Tibial nerve (tissue), 4 donors: ENCODE measurements at places on chromosomes 1 and 21.

GRCh38 chr1:158095737-158096335 is 84.9 kb upstream of the CD1D start:
- no peak for DNase-seq

DNA sequence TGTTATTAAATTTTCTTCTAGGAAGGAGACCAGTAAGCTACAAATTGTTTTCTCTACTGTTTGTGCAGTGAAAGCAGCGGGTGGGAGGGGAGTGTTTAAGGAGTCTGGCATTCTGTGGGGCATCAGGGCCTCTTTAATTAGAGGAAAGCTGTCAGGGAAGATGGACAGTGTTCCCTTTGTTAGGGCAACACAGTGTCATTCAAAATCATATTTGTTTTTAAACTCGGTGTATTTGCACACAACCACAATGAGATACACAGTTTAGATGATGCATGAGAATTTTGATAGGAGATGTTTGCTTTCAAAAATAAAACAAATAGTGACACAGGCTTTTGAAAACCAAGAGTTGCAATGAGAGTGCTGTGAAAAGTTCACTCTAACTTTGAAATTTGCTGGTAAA is 15.1 kb upstream of the ST6GALNAC3 start:
- no peak for DNase-seq

DNA sequence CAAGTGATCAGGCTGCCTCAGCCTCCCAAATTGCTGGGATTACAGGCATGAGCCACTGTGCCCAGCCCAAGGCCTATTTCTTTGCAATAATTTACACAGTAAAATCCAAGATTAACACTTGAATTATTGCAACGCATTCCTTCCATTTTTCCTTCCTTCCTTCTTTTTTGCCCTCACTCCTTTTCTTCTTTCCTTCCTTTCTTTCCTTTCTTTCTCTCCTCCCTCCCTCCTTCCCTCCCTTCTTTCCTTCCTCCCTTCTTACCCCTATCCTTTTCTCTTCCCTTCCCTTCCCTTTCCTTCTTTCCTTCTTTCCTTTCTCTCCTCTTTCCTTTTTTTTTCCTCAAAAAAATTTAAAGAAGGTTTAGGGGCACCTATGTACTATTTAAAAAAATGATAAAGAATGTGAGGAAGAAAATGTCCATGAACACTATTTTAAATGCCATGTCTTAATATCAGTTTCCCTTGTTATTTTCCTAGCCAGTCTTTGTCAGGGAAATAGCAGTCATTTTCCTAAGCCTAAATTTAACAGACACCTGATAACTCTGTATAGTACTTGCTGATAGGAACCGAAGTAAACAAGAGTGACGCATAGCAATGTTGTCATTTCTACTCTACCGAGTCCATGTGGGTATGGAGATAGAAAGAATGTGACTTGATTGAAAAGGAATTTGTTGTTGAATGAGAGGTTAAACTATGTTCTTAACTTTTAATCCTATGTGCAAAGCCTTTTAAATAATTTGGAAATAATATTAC is 79.8 kb upstream of the HMCN1 start:
- no peak for DNase-seq

GRCh38 chr1:108190001-108190634 is 10.0 kb downstream of the SLC25A24 start:
- no peak for DNase-seq

GRCh38 chr1:198674009-198674408 is 35.2 kb downstream of the PTPRC start:
- no peak for DNase-seq
